Smooth muscle cell of bladder (primary cell): ENCODE measurements at places on chromosomes 12 and 14. TPM values are rescaled to one million over a fixed set of nuclear protein-coding genes. Genes with fewer than 3 reads are reported as not detected.

LBHD2 gene
- total RNA-seq: not detected in 2 replicates

CIROP gene
- under 0.01 and 0.18 TPM in 2 replicates for total RNA-seq

ACVRL1 gene
- 19.8 and 34.7 TPM in 2 replicates for total RNA-seq

STON2 gene
- 0.28 and 0.46 TPM in 2 replicates for total RNA-seq

NRL gene
- total RNA-seq: 0.28 and 0.46 TPM in 2 replicates

ENDOU gene
- total RNA-seq: not detected in 2 replicates

LRRC9 gene
- not detected in 2 replicates for total RNA-seq

TMEM121 gene
- total RNA-seq: 10.0 and 10.2 TPM in 2 replicates

BATF gene
- total RNA-seq: not detected in 2 replicates

KLRC1 gene
- not detected in 2 replicates for total RNA-seq

FLVCR2 gene
- 0.71 and 0.92 TPM in 2 replicates for total RNA-seq

CLEC4E gene
- total RNA-seq: not detected in 2 replicates

ERBB3 gene
- 0.28 TPM in 2 replicates for total RNA-seq

ALDH1L2 gene
- 44.7 and 44.8 TPM in 2 replicates for total RNA-seq

TAS2R50 gene
- 2.1 and 2.4 TPM in 2 replicates for total RNA-seq

PRH1 gene
- 11.2 and 16.6 TPM in 2 replicates for total RNA-seq

CLEC2A gene
- not detected in 2 replicates for total RNA-seq

PIANP gene
- 0.09 TPM in 1 of 2 replicates, not detected in the other for total RNA-seq

DTX1 gene
- total RNA-seq: 0.18 TPM in 1 of 2 replicates, not detected in the other

RAPGEF3 gene
- 1.00 and 2.1 TPM in 2 replicates for total RNA-seq

PSMD9 gene
- 77.2 and 88.6 TPM in 2 replicates for total RNA-seq

KLHL33 gene
- total RNA-seq: 0.14 and 0.18 TPM in 2 replicates

CHGA gene
- not detected in 2 replicates for total RNA-seq

RPAP3 gene
- total RNA-seq: 9.8 and 13.8 TPM in 2 replicates
